Fibroblast of pulmonary artery (primary cell): ENCODE measurements at places on chromosomes 13 and 19.

DNA sequence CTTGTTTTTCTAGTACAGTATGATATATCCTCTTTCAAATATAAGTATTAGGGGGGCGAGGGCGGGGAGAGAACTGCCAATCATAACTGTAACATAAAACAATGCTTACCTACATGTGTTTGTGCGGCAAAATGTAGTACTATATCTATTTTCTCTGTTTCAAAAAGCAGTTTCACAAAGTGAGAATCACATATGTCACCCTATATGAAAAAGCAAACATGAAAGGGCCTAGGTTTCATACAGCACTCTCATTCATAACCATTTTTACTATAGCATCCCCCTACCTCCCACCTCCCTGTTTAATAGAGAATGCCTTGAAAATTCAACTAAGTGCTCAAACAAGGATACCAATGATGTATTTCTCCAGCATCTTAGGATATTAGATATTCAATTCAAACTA is 5.2 kb downstream of the TGDS start:
- DNase-seq: no peak

GRCh38 chr13:56953965-56954364 is 186.8 kb upstream of the PRR20A start:
- no peak for DNase-seq

- no peak for DNase-seq
Measured at GRCh38 chr13:33352526-33352925, 67.0 kb upstream of the STARD13 start.

DNA sequence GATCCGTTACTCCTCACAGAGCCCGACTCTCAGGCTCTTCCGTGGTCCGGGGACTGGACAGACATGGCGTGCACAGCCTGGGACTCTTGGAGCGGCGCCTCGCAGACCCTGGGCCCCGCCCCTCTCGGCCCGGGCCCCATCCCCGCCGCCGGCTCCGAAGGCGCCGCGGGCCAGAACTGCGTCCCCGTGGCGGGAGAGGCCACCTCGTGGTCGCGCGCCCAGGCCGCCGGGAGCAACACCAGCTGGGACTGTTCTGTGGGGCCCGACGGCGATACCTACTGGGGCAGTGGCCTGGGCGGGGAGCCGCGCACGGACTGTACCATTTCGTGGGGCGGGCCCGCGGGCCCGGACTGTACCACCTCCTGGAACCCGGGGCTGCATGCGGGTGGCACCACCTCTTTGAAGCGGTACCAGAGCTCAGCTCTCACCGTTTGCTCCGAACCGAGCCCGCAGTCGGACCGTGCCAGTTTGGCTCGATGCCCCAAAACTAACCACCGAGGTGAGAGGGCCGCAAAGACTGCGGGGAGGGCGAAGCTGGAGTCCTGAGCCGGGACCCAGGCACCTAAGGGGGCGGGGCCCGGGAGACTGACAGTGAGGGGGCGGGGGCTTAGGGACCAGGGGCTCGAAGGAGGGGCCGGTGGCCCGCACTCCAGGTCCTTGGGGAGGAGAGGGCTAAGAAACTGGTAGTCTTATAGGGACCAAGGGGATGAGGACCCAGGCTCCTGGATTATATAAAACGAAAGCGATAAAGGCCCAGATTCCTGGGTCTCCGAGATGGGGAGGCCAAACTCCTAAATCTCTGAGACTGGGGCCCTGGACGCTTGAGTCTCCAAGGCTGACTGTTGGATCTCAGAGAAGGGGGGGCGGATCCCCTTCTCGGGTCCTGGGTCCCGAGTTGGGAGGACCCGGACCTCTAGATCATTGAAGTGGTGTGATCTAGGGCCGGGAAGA is 2.0 kb downstream of the ETV2 start:
- DNase-seq: peak; percentile 79
